HCEC 1CT (cell line): ENCODE measurements at places on chromosomes 7 and 10.

DNA sequence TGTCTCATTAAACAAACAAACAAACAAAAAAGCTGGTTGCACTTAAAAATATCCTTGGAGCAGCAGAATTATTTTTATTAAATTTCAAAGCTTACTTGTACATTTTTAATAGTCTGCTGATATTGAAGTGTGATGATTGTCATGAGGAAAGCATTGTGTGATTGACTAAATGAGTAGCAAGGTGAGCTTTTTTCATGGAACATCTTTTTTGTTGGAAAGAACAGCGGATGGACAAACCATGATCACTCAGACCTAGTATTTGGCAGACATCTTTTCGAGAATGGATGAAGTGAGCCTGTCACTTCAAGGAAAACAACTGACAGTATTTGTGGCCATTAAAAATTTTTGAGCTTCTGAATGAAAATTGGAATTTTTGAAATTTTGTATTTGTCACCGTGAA is 5.7 kb upstream of the CALML3 start:
- DNase-seq = no peak

DNA sequence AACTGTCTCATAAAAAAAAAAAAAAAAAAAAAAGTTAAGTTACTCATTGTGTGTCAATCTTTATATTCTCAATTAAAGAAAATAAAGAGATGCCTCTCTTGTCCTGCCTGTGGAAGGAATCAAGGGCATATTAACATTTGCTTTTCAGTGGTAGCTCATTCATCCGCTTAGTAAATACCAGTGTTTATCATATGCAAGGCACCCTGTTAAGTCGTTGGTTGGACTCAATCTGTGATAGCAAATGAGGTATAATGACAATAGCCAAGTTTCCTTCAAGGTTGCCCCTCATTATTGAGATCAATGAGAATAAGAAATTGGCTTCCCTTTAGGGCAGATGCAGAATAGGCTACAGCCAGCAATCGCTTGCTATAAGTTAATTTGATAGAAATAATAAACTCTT is 812.7 kb upstream of the COBL start:
- DNase-seq = no peak

DNA sequence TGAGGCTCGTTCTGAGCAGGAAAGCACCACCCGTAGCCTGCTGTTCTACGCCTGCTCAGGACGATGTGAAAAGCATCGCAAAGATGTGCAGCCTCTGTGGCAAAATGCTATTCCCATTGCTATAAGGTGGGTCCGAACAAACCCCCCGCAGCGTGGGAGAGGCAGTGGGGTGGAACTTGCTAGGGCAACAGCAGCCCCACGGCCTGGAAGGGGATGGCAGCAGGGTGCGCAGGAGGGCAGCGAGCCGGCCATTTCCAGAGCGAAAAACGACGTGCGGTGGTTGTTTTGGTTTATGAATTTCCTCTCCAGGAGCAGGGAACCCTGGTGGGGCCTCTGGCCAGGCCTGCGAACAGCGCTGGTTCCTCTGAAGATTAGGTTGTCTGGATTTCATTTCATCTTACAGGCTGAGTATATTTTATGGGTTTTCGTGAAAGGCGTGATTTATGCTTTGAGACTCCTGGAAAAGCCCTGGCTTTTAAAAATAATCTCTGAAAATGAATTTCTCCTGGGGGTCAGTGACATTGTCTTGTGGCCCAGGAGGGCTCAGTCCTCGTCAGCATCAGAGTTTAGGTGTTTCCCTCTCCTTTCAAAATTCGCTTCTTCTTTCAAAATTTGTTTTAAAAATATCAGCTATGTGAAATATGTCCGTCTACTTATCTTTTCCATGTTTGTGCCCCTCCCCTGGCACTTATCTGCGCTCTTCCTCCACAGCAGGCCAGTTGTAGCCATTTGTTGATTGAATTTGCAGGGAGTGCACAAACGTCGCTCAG is 42.3 kb upstream of the UBE3C start:
- no peak for DNase-seq

DNA sequence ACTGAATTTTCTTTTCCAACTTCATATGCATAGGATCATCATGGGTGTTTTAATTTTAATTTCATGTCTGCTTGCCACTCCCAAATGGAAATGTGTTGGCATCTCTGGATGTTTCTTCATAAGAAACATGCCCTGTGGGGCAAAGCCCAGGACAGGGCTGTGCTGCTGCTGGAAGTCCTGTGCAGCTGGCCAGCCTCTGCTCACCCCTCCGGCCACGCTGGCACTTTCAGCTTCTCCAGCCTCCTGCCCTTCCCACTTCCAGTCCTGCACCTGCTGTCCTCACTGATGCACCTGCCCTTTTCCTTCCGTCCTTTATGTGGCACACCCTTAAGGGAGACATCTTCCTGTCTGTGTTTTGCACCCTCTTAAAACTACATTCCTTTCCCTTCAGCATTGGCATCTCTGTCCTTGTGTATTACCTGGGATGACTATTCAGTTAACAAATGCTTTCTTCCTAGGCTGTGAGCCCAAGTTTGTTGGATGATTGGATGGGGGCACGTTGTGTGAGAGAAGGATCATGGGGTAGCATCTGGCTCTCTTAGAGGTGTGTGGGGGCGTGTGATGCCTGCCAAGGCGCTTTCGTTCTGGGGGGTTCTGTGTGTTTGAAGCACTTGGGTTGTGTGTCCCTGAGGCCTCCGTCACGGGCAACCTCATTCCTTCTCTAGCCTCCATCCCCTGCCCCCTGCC is 56.8 kb downstream of the TCF7L2 start:
- DNase-seq = no peak

DNA sequence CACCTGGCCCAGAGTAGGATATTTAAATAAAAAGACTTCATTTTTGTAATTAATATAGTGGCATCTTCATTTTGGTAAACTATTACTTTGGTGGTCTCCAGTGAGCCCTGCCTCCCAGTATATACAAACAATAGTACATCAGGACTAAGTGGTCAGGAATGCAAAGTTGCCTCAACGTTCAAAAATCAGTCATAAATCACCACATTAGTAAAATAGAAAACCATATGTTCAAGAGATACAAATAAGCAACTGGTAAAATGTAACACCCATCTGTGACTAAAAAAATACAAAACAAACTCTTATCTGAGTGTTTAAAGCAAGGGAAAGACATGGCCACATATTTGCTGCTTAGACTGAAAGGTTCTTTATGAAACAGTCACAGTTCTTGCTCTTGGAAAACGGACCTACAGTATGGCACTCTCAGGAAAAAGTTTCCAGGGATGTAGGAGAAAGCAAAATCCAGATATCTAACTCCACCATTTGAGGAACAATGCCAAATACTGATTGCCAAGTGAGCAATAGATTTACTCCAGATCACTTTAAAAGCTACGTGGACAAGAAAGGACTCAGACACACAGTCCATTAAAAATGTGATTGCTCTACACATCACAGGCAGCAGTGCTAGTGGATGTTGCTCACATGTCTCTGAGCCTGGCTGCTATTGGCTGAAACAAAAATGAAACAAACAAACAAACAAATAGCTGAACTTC is 15.1 kb upstream of the RHOBTB1 start:
- DNase-seq = peak; percentile 86

GRCh38 chr10:94220717-94221116 is 142.0 kb downstream of the NOC3L start:
- DNase-seq = no peak

- DNase-seq = no peak
Observed at GRCh38 chr10:116787053-116787659, 44.8 kb upstream of the HSPA12A start.

- DNase-seq = no peak
Observed at GRCh38 chr7:21966271-21966670, 20.6 kb upstream of the CDCA7L start.

- DNase-seq = no peak
Observed at GRCh38 chr7:94286111-94286510, 108.6 kb upstream of the COL1A2 start.

DNA sequence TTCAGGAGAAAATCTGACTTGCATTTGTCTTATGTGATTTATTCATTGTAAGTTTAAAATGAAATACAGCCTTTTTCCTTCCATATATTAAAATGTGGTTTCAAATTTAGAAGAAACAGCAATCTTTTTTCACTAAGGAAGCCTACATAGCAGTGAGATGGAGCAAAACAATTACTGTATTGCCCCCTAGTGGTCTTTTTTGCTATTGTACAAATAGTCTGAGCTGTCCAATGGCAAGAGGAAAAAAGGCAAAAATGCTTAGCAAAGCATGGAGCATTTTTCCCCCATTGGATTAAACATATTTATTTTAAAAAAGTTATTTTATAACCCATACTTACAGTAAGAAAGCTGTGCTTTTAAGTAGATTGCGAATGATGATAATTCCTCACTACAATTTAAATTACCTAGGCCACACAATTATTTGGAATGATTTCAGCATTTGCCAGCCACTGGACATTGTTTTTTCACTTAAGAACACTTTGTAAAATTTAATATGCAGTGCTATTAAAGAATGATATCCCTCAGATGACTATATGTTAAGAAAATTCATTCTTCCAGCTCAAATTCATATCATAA is 119.5 kb downstream of the CPED1 start:
- DNase-seq = peak; percentile 70

- no peak for DNase-seq
Observed at GRCh38 chr7:133117452-133117851, 35.6 kb upstream of the CHCHD3 start.

DNA sequence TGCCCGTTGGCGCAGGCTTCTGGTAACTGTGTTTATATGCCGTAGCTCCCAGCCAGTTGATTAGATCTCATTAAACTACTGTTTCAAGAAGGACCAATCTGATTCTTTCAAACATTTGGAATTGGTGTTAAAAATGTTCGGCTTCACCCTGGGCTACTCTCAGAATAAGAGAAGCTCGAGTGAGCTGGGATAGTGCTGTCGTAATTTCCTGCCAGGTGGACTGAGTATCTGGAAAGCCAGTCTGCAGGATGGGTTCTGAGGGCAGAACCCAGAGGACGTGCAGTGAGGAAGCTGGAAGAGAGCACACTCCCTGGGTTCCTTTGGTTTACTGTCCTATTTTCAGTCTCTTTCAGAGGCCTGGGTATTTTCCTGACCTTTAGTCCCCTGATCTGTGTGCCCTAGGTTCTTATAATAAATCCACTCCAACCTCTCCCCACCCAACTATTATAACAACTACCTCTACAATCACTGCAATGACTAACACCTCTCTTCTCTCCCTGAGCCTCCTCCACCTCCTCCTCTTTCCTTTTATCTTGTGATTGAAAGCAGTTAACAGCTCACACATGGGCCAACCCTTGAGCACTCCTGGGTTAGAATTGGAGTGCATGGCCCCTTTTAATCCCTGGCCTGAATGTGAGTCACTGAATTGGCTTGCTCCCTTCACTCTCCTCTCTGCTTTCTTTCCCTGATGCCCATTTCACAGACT is 63.0 kb downstream of the AOAH start:
- DNase-seq = peak; percentile 74

- no peak for DNase-seq
Observed at GRCh38 chr10:29089091-29089490, 199.8 kb upstream of the LYZL1 start.

GRCh38 chr10:75014516-75015230 is 96.8 kb upstream of the SAMD8 start:
- no peak for DNase-seq

DNA sequence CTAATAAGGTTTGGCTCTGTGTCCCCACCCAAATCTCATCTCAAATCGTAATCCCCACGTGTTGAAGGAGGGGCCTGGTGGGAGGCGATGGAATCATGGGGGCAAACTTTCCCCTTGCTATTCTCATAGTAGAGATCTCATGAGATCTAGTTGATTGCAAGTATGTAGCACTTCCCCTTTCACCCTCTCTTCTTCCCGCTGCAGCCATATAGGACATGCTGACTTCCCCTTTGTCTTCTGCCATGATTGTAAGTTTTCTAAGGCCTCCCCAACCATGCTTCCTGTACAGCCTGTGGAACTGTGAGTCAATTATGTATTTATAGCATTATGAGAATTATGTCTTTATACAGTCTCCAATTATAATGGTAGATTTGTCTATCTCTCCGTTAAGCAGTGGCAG is 594.5 kb downstream of the ACTR3B start:
- DNase-seq = no peak

DNA sequence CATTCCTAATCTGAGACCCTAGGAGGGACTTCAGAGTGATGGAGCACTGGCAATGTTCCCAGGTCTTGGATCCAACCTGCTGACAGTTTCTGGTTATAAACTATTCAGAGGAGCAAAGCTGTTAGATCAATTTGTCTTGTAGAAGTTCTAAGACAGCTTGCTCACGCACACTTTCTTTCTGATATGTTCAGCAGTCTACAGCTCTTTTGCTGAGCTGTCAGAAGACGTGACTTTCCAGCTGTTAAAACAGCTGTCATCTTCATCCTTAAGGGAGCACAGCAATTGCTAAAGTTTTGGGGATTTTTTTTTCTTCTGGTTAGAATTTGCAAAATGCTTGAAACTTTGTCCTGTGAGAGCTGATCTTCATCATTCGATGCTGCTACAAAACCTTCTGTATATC is 823.1 kb downstream of the SORCS1 start:
- DNase-seq = no peak

- DNase-seq = no peak
Observed at GRCh38 chr10:11853468-11853867, 30.3 kb downstream of the PROSER2 start.

- DNase-seq = peak; percentile 37
Observed at GRCh38 chr7:129434675-129435318, 565 bp downstream of the STRIP2 start.

GRCh38 chr10:25061711-25062449 is 45.5 kb downstream of the THNSL1 start:
- peak; percentile 2 for DNase-seq

DNA sequence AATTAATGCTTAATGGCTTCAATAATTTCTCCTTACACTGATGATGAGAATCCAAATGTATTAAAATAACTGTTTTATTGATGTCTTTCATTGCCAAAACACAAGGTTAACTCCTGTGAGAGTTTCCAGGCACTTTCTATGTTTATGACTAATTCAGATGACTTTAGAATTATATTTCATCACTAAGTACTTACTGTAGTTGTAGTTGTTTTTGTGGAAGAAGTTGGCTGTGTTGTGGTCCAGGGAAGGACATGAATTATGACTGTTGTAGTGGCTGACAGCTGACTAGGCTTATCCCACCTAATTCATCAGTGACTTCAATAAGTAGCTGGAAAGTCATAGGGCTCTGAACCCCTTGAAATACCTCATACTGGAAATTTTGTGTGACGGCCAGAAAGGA is 254.8 kb downstream of the HGF start:
- peak; percentile 52 for DNase-seq

DNA sequence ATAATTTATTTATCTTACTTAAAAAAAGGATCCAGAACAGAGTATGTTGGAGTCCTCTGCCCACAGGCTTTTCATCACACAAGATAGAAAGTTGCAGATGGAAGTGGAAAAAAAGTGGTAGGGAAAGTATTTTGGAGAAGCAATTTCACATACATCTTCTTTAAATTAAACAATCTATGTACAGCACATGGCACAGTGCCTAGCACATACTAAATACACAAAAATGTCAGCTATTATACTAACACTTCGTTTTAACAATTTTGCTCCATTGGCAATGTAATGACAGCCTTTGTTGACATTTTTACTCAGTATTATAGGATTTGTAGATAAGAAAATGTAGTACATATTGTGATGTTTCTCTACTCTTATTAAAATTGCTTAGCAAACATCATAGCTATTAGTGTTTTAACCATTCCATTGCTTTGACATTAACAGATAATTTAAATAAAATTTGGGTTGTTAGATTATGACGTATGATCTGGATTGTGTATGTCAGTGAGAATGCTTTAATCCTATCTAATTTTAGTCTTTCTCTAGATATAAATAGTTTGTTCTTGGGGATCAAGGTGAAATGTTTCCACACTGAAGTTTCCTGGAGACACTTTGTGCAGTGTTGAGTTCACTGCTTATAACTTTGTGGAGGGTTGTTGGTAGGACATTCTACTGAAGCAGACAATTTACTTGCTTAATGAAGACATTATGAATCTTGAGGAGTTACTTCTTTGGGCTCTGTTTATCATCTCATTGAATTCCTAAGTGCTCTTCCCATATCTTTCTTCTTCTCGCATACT is 202.8 kb upstream of the DKK1 start:
- no peak for DNase-seq
